OCI-M1 (cell line): ENCODE measurements at places on chromosomes 6 and 20.

DNA sequence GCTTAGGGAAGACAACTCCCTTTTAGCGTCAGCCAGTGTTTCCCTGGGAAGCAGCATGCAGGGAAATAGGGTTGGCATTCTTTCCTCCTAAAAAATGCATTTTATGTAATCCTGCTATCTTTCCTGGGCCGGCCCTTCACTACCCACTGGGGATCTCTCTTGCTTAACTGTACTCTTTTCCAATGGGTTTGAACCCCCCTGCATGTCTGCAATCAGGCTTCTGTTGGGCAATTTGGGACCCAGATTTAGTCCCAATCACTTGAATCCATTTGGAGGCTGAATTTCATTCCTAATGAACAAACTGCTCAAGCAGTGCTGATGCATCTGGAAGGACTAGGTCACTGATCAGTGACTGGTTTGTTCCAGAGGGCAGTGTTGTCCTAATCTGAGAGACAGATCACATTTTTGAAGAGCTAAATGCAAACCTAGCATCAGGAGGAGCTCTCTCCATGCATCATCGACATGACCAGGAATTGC is 152.0 kb downstream of the TSHZ2 start:
- peak; percentile 27 for DNase-seq

- DNase-seq = no peak
These were observed 11.6 kb upstream of the CD164 start for GRCh38 chr6:109393886-109394281.

DNA sequence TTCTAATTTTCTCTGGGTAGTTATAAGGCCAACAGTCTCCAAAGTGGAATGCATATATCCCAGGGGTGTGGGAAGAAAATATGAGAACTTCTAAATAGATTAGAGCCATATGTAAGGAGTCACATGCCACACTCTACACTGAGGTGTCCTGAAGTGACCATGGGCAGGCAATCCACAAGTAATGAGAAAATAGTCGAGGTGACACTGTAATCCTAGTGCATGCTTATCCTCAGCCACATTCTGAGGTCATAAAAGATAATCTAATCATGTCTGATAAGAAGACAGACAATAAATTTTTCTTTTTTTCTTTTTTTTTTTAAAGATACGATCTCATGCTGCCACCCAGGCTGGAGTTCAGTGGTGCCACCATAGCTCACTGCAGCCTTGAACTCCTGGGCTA is 62.2 kb downstream of the CD164 start:
- peak; percentile 12 for DNase-seq

GRCh38 chr20:34010405-34010931 is 16.8 kb downstream of the RALY start:
- DNase-seq = peak; percentile 52

DNA sequence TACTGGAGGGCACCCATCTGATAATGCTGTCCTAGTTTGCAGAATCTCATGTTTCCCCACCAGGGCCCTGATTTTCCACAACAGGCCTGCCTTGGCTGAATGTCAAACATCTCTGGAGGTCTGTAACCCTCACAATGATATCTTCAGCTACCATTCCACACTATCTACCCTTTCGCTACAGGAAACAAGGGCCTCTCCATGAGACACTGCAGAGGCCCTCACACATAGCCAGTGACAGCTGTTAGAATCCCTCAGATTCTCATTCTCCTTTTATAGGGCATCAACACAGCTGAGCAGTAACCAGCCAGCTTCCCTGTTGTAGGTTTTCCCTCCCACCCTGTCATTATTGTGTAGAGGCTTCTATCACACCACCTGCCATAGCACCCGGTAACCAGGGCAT is 29.6 kb upstream of the MICB start:
- DNase-seq = no peak

DNA sequence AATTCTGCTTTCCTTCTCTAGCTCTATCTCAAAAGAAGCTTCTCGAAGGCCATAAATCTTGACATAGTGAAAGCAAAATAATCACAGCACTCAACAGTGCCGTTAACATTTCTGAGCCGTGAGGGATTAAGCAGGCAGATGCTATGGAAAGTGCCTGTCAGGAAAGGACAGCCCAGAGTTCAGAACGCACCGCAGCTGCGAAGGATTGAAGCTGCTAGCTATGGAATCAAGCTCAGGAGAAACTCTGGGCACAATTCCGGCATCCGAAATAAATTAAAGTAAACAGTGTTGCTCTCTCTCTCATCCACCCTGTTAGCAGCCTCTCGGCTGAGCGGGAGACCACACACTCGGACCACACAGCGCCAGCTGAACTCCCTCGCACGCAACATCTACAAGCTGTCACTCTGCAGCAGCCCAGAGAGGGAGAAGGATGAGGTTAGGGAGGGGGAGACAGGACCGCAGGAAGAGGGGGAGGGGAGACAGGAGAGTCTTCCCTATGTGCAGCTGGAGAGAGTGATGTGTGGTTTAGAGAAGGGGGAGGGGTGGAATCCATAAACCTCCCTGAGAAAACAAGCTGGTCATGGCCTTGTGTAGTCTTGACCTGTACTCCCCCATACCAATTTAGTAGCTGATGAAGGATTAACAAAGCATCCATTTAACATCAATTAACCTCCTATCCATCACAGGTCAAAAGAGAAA is 9.0 kb downstream of the EXOC2 start:
- peak; percentile 90 for DNase-seq

- no peak for DNase-seq
These were observed 34.3 kb downstream of the RPRD1B start for GRCh38 chr20:38067717-38068365.

GRCh38 chr6:89385156-89385667 is 26.9 kb downstream of the RRAGD start:
- DNase-seq = no peak

DNA sequence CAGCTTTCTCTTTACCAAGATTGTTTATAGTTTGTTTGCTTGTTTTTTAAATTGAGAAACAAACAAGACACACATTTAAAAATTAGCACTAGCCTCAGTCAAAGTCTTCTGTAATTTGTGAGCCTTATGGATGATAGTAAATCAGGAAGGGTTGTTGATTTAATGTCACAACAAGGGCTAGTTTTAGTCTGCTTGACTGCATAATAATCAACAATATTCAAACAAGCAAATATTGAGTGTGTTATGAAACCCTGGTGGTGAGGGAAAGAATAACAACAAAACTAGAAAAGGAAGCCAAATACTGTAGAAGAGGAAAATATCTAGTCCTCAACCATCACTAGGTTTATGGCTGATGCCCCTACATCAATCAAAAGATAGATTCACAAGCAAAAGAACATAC is 228.6 kb downstream of the TBC1D7 start:
- peak; percentile 28 for DNase-seq

DNA sequence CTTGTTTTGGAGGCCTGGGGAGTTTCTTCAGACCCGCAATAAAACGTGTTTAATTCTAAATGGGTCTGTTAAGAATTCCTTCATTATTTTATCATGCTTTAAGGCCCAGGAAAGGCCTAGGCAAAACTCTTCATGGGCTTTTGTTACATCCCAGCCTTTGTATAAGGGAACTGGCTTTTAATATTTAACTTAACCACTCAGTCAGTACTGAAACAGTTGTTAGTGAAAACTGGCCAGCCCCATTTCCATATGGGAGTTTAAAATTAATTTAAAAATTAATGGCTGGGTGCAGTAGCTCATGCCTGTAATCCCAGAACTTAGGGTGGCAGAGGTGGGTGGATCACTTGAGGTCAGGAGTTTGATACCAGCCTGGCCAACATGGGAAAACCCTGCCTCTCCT is 213.2 kb upstream of the FKBP1C start:
- DNase-seq = no peak

DNA sequence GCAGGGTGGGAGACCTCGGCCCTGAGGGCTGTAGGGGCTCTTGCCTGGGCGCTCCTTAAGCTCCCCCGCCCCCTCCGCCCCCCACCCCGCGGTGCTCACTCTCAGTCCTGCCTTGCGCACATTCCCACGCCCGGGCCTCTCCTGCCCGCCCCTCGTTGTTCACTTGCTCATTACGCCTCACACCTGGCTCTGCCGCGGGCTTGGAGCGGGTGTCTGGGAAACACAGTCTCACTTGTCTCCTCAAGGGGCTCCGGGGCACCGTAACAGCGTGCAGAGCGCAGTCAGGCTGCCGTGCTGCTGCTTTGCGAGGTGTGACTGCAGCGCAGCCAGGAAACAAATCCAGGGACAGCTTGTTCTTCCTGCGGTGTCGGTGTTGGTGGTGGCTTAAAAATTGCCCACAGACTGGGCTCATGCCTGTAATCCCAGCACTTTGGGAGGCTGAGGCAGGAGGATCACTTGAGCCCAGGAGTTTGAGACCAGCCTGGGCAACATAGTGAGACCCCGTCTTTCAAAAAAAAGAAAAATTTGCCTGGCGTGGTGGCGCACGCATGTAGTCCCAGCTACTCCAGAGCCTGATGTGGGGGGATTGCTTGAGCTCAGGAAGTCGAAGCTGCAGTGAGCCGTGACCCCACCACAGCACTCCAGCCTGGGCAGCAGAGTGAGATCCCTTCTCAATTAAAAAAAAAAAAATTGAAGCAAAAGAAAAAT is 4.6 kb downstream of the NPBWR2 start:
- DNase-seq = no peak

GRCh38 chr20:17343656-17344452 is 117.0 kb downstream of the PCSK2 start:
- DNase-seq = no peak

GRCh38 chr6:159438106-159438505 is 254.9 kb downstream of the SOD2 start:
- no peak for DNase-seq

DNA sequence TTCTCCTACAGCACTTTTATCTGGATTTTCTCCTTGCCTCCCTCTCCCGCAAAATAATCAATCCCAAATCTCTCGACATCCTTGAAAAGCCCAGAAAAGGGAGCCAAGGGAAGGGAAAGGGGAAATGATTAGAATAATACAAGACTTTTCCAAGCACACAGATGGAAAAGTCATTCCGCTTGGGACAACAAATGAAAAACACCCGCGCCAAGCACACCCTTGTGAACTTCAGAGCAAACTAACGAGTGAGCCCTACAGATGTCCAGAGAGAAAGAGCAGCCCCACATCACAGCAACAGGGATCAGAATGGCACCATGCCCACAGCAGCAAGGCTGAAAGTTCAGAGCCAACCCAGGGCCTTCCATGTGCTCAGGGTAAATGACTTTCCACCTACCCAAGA is 49.6 kb downstream of the NINL start:
- no peak for DNase-seq

- no peak for DNase-seq
These were observed 7.1 kb upstream of the ABHD16B start for GRCh38 chr20:63854069-63854765.

DNA sequence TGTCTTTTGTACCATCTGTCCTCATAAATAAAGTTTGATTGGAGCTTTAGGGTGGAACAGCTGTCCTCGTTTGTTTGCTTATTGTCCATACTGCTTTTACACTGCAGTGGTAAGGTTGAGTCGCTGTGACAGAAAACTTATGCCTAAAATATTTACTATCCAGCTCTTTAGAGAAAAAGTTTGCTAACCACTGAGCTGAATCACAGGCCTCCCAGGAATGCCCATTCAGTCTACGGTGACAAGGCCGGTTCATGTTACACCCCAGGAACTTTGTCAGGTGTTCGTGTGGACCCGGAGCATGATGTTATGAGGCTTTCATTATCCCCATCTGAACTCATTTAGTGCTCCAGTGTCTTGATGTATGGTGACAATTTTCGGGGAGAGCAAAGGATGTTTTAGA is 401.1 kb downstream of the SAMD5 start:
- no peak for DNase-seq

DNA sequence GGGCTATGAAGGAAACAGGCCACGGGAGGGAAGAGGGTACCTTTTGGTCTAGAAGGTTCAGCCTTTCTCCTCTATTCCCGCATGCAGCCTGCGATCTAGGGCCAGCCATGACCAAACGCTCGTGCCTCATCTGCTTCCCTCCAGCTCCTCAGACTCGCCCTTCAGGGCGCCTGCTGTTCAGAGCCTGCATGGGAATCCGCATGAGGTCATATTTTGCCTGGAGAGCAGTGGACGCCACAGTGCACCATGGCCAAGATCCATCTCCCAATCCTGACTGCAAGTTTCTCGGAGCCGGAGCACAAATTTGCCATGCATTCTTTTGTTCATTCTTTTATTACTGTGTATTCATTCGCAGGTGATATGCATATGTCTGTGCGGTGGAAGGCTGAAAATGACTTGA is 608.1 kb downstream of the QKI start:
- DNase-seq = no peak

DNA sequence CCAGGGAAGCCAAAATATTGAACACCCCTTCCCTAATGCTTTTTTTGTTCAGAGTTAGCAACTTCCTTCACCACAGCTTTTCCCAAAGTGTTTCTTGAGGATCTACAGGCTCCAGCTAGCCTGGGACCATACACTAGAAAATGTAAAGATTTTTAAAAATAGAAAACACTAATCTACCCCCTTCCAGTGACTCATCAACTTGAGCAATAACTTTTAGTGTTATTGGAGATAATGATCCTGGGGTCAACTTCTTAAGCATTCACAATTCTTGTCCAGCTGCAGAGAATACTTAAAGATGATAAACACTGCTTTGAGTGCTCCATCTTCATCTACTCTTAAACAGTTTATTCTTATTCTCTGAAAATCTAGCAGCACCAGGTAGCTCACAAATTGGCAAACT is 131.6 kb downstream of the COL9A1 start:
- DNase-seq = peak; percentile 43

DNA sequence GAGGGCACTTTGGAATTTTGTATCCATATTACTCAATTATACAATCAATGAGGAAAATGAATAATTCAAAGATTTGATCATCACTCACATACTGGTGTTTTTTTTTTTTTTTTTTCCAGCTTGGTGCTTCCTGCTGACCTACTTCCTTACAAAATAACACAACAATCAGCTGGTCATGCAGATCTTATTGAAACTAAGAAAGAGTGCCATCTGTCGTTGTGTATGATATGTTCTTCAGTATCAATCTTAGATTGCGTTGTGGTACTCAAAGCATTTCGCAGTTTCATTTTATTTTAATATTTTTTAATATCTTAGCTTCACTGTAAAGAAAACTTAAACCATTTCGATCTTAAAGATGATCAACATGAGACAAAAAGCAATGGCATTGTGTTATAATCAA is 155.6 kb downstream of the OGFRL1 start:
- peak; percentile 58 for DNase-seq

- DNase-seq = no peak
These were observed 86.3 kb downstream of the GMPR start for GRCh38 chr6:16324606-16325225.

GRCh38 chr6:129659590-129660345 is 50.2 kb downstream of the ARHGAP18 start:
- DNase-seq = peak; percentile 95
